Thoracic aorta (tissue), 2 donors: ENCODE measurements at places on chromosomes 4 and X. TPM values are rescaled to one million over a fixed set of nuclear protein-coding genes. Genes with fewer than 3 reads are reported as not detected.

SCD5 gene
- 18.5 TPM for total RNA-seq

FGFRL1 gene
- total RNA-seq: 61.1 TPM

LRCH2 gene
- 9.9 TPM for total RNA-seq

GABRG1 gene
- not detected for total RNA-seq

CC2D2A gene
- 59.8 TPM for total RNA-seq

MTMR8 gene
- 12.1 TPM for total RNA-seq

SUPT20HL2 gene
- total RNA-seq: not detected

PGAM4 gene
- total RNA-seq: not detected

MAGEB1 gene
- not detected for total RNA-seq

CCSER1 gene
- total RNA-seq: 2.7 TPM

LAP3 gene
- total RNA-seq: 83.3 TPM

DMD gene
- total RNA-seq: 233 TPM

ATOH1 gene
- not detected for total RNA-seq

NPY2R gene
- total RNA-seq: 6.5 TPM

ANAPC4 gene
- 41.1 TPM for total RNA-seq

CYTL1 gene
- 52.3 TPM for total RNA-seq

FANCB gene
- 0.41 TPM for total RNA-seq

CLDN22 gene
- total RNA-seq: not detected

RPS6KA6 gene
- total RNA-seq: 8.5 TPM

HELQ gene
- total RNA-seq: 11.6 TPM

SH3RF1 gene
- total RNA-seq: 24.6 TPM

GAGE13 gene
- total RNA-seq: not detected

CCDC160 gene
- not detected for total RNA-seq

DCHS2 gene
- not detected for total RNA-seq
